ENCODE measurements at places on chromosomes 12 and 14. TPM values are rescaled to one million over a fixed set of nuclear protein-coding genes. Genes with fewer than 3 reads are reported as not detected.

KCNA5 gene
- total RNA-seq = 11.4 TPM

KRT75 gene
- total RNA-seq = not detected

NPFF gene
- total RNA-seq = not detected

RGS6 gene
- total RNA-seq = 4.9 TPM

TMTC1 gene
- 17.1 TPM for total RNA-seq

RNU4-1 gene
- under 0.01 TPM for total RNA-seq

C1RL gene
- 2.0 TPM for total RNA-seq

KRT74 gene
- not detected for total RNA-seq

C12orf42 gene
- total RNA-seq = 1.2 TPM

PLEKHG7 gene
- not detected for total RNA-seq

IL22 gene
- total RNA-seq = not detected

GNB3 gene
- 1.2 TPM for total RNA-seq

METAP2 gene
- total RNA-seq = 56.3 TPM

ADGRD1 gene
- total RNA-seq = 4.5 TPM

GLIPR1L2 gene
- 0.41 TPM for total RNA-seq

SMCO2 gene
- total RNA-seq = not detected

MAP3K9 gene
- total RNA-seq = 11.4 TPM

COX8C gene
- total RNA-seq = not detected

SDR9C7 gene
- total RNA-seq = 0.41 TPM

SERPINA4 gene
- not detected for total RNA-seq

LRCOL1 gene
- not detected for total RNA-seq

WNT1 gene
- total RNA-seq = not detected

FOXG1 gene
- 65.2 TPM for total RNA-seq

PACS2 gene
- total RNA-seq = 73.0 TPM

CIDEB gene
- 2.0 TPM for total RNA-seq

NPAS3 gene
- total RNA-seq = 22.0 TPM

SPTB gene
- 16.7 TPM for total RNA-seq

TEX52 gene
- not detected for total RNA-seq

PTPRO gene
- total RNA-seq = 204 TPM

RIMKLB gene
- total RNA-seq = 164 TPM

OVCH1 gene
- total RNA-seq = 0.41 TPM

RERG gene
- 1.6 TPM for total RNA-seq

EID3 gene
- total RNA-seq = 4.5 TPM

Measured in frontal cortex (tissue), 4 donors.